ENCODE measurements at places on chromosomes 5 and 9. TPM values are rescaled to one million over a fixed set of nuclear protein-coding genes. Genes with fewer than 3 reads are reported as not detected.

- DNase-seq: peak; percentile 53
These were observed 7.8 kb upstream of the TGFBI start for GRCh38 chr5:136021016-136021405.

DNA sequence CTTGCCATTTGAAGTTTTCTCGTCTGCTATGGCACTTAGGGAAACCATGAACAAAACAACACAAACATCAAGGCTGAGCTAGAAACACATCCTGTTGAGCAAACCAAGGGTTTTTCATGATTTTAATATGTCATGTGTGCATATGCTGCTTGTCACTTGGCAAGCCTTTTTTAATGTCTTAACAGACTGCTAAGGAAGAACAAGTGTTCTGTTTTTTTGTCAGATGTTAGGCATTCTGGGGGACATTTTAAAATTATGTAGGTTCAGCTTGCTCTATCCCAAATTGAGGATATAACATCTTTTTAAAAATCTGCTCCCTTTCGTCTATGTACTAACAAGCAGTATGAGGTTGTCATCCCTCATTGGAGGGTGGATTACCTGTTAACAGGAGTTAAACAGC is 150.3 kb downstream of the HTR1A start:
- no peak for DNase-seq

Gene FAM200C
- 5.5 TPM for total RNA-seq

- peak; percentile 32 for DNase-seq
These were observed 1.0 kb upstream of the FBXW11 start for GRCh38 chr5:172007175-172008110.

Gene IFNA8
- not detected for total RNA-seq

- DNase-seq: no peak
These were observed 183.1 kb upstream of the S1PR3 start for GRCh38 chr9:88808019-88808656.

DNA sequence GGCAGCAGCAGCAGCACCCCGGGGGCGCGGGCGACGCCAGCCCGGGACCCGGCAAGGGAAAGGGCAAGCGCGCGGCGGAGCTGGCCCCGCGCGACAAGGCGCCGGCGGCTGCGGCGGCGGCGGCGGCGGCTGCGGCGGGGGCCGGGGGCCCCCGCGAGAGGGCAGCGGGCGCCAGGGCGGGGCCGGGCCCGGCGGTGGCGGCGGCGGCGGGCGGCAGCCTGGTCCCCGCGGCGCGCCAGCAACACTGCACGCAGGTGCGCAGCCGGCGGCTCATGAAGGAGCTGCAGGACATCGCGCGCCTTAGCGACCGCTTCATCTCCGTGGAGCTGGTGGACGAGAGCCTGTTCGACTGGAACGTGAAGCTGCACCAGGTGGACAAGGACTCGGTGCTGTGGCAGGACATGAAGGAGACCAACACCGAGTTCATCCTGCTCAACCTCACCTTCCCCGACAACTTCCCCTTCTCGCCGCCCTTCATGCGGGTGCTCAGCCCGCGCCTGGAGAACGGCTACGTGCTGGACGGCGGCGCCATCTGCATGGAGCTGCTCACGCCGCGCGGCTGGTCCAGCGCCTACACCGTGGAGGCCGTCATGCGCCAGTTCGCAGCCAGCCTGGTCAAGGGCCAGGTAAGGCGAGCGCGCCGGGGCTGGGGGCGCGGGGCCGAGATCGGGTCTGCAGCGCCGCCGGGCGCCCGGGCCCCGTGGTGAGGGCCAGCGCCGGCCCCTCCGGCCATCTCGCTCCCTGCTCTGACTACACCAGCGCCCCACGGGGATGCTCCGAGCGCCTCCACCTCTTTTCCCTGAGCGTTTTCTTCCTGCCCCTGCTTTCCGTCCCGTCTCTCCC is at the start of gene UBE2QL1:
Gene UBE2QL1 (plus strand): TSS at position 238 of the 843 bp plus-strand sequence. CDS start 35 bp downstream, at position 273.
- no peak for DNase-seq

GRCh38 chr5:78530342-78531096 is 118.1 kb downstream of the LHFPL2 start:
- DNase-seq: peak; percentile 97

Gene ERP44
- total RNA-seq: 19.4 TPM

GRCh38 chr5:72151646-72152045 is 44.4 kb downstream of the MAP1B start:
- peak; percentile 72 for DNase-seq

DNA sequence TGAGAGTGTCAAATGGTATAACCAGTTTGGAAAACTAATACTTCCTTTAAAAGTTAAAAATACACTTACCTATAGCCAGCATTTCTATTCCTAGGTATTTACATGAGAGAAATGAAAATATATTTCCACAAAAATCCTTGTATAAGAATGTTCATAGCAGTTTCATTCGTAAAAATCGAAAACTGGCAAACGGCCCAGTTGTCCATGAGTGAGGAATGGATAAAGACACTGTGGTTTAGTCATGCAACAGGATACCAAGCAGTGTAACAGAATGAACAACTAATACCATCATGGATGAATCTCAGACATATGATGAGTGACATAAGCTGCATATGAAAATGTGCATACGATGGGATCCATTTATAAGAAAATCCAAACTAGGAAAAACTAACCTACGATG is 136.7 kb downstream of the MACROH2A1 start:
- DNase-seq: no peak

DNA sequence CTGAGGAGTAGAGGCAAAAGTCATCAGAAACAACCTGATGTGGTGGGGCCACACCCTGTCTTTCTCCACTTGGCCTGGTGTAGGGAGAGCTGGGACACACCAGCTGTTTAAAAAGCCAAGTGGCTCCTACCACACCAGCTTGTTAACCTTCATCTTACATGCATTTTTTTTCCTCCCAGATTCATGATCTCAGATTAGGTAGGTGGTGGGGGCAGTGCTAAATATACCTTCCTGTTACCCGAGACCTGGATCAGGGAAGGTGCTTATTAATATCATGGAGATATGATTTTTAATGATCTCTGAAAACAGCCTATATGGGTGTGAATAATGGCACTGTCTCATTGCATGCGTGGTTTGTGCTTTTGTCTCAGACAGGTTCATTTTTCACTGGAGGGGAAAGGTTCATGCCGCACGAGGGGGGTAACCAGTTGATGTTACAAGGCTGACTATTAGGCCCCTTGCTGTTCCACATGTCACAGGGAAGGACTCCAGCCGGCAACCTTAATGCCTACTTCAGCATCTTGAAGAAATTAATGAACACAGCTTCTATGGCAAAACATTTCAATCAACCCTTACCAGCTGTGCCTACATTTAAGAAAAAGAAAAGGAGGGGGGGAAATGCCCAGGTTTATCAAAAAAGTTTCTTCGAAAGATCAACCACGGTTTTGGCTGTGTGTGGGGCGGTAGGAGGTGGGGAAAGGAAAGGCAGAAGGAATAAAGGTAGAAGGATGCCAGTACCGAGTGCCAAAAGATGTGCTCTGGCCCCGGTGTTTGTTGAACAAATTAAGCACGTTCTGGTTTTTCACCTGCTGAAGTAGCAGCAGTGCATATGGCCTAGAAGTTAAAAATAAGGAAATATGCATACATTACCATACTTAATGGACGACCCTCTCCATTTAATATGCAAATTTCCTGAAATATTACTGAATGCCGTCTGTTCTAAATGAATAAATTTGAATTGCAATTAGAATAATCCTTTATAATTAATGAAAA is 185.4 kb downstream of the EBF1 start:
- no peak for DNase-seq
